Lower leg skin (tissue), 4 donors: ENCODE measurements at places on chromosomes 4 and X. TPM values are rescaled to one million over a fixed set of nuclear protein-coding genes. Genes with fewer than 3 reads are reported as not detected.

DNA sequence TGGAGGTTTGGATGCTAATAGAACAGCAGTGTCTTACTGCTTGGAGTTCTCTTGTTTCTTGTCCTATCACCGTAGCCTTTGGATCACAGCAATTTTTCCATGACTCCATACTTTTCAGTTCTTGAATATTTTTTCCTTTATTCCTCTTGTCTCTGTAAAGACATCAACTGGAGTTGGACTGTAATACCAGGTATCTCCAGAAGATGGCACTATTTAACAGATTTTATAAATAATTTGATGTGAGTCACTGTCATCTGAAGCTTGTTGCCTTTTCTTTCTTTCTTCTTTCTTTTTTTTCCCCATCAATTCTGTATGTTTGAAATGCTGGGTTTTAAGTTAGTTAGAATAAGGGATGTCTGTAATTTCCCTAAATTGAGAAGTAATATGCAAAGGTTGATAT is 24.1 kb downstream of the HPRT1 start:
- no peak for DNase-seq

GRCh38 chr4:106594291-106594952 is 225.8 kb upstream of the GIMD1 start:
- no peak for DNase-seq

GRCh38 chrX:121160987-121161386 is 113.6 kb downstream of the GLUD2 start:
- DNase-seq = no peak

The PDCL2 gene
- not detected for total RNA-seq

The PRRG1 gene
- total RNA-seq = 6.6 TPM

DNA sequence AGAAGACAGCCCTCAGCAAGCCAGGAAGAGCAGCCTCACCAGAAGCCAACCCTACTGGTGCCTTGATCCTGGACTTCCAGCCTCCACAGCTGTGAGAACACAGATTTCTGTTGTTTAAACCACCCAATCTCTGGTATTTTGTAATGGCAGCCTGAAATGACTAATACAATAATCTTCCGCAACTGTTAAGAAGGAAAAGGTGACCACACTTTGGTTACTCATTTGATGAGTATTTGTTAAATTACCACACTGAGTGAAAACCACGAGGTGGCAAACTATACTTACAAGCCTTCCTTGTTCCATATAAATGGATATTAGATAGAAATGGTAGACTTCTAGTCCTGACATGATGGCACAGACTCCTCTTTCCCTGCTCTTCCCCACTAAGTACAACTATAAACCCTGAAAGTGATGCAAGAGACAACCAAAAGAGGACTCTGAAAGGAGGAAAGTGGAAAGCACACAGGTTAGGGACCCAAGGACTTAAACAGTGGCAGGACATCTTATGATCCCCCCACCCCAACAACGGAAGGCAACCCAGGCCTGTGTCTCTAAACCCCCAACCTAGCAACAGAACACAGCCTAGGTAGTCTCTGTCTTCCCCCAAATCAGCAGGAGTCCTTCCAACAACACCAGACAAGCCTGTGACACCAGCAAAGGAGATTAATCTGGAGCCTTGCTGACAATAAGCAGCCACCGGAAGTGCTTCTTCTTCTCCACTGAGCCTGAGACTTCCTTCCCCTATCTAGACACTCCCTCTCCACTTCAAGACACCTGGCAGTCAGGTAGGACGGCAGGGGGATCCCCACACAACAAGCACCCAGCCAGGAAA is 12.3 kb downstream of the ZNF182 start:
- DNase-seq = no peak

DNA sequence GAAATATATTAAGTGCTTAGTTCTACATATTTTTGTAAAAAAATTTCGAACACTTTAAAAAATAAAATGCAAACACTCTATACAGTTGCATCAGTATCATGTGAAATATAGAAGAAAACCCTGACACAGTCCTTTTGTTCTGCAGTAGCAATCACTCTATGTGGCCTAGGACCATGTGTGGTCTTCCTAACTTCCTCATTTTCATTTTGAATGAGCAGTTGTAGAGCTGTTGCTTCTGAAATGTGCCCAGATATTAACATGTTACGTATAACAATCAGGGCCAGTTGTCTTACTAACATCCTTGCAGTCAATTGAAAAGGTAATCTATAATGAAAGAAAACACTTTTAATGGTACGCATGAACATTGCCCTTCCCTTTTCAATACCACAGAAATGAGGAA is 107.9 kb downstream of the ZNF827 start:
- no peak for DNase-seq

The TDO2 gene
- 0.23 TPM for total RNA-seq

DNA sequence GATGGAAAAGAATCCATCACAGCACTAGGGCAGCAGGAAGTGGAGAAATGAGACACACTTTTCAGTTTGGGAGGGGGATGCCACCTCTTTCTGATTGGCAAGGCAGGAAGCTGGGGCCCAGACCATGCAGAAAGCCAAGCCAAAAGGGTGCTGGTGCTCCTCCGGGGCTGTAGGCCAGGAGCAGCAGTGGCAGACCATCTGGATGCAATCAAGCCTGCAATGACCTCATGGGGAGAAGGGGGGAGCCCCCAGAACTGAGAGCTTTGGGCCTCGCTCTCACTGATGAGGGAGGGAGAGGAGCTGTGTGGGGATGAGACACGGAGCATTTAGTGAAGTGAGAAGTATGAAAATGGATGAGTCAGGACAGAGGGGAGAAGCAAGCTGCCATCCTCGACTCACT is 141.3 kb upstream of the NALF2 start:
- DNase-seq = no peak

The NR3C2 gene
- total RNA-seq = 10.7 TPM

- DNase-seq = no peak
Observed at GRCh38 chr4:83780053-83780733, 244.3 kb downstream of the GPAT3 start.

The FRG2 gene
- total RNA-seq = not detected

GRCh38 chrX:133538148-133538547 is 122.9 kb upstream of the GPC4 start:
- no peak for DNase-seq

- no peak for DNase-seq
Observed at GRCh38 chrX:98357146-98357545, 1473.4 kb downstream of the RPA4 start.

DNA sequence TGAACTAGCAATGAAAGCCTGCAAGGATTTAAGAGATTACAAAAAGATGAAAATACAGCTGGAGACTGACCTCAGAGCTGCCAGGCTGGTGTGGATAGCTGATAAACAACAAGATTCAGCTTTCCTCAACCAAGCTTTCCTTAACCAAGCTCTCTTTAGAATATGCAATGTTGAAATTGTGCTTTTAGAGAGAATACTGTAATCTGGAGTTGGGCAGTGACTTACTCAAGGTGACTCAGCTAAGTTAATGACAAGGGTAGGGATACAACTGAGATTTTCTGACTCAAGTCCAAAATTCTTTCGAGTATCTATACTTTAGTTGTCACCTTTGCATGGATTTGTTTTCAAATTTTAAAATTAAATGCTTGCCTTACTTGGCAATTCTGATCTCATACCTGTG is 98.0 kb downstream of the AMMECR1 start:
- DNase-seq = no peak

The SYP gene
- total RNA-seq = 2.5 TPM

GRCh38 chrX:16977771-16978170 is 31.3 kb downstream of the REPS2 start:
- no peak for DNase-seq

- no peak for DNase-seq
Observed at GRCh38 chr4:123661080-123661737, 264.6 kb downstream of the SPRY1 start.

DNA sequence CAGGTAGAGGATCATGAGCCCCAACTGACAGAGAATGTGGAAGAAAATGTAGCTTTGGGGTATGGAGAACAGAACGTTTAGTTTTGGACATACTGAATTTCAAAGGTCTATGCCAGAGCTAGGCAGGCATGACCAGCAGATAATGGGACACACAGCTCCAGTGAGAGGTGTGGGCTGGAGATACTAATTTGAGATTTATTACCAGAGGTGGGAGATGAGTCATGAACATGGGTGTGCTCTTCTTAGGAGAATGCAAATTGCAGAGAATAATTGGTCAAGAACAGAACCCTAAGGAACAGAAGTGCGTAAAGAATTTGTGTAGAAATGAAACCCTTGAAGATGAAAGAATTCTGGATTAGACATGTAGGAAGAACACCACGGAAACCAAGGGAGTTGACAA is 125.2 kb downstream of the PACRGL start:
- no peak for DNase-seq

DNA sequence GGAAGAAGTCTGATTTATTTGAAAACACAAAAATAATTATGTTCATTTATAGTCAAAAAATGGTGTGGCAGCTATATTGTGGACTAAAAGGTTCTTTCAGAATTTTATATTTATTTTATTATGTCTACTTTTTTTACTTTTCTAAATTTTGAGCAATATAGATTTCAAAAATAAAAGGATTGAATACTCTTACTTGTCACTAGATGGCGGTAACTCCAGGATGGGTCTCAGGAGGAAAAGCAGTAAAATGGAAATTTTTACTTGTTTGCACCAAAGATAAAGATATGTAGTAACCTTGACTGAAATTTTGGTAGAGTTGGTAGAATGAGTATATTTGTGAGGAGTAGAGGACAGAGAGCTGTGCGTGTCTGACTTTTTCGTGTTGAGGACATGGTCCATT is 14.5 kb upstream of the DACH2 start:
- no peak for DNase-seq

GRCh38 chr4:137587796-137588195 is 55.5 kb upstream of the PCDH18 start:
- no peak for DNase-seq

The RHOXF2 gene
- total RNA-seq = not detected

DNA sequence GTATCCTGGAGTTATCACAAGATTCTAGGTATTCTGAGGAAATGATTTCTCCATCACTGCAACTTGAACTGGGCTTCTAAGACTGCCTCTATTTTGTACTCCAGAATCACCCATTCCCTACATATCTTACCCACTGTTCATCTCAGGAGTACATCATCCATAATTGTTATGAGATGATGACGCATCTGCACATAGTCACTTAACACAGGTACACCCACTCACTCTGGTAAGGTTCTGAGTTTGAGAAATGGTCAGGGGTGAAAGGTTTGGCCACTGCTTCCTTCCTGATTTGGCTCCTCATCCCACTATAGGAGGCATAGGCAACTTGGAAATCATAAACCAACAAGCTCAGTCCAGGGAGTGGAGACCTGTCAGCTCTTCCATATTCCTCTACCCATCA is 143.9 kb downstream of the GLRA2 start:
- no peak for DNase-seq

The INPP4B gene
- total RNA-seq = 17.9 TPM

The EPHA5 gene
- 0.45 TPM for total RNA-seq
